Spinal cord (tissue), 10 donors: ENCODE measurements at places on chromosomes 6 and 20. TPM values are rescaled to one million over a fixed set of nuclear protein-coding genes. Genes with fewer than 3 reads are reported as not detected.

MROH8 gene
- total RNA-seq, result 4.8 TPM

C6orf163 gene
- total RNA-seq, result 6.5 TPM

EPHA7 gene
- total RNA-seq, result 69.3 TPM

IPCEF1 gene
- 9.4 TPM for total RNA-seq

HLA-DRA gene
- total RNA-seq, result 90.1 TPM

FOXF2 gene
- 1.7 TPM for total RNA-seq

TREML2 gene
- 0.11 TPM for total RNA-seq

BPIFA3 gene
- total RNA-seq, result not detected

SEL1L2 gene
- not detected for total RNA-seq

THEMIS gene
- total RNA-seq, result 0.06 TPM

WDR27 gene
- 38.3 TPM for total RNA-seq

NKAPL gene
- 1.8 TPM for total RNA-seq

CAGE1 gene
- total RNA-seq, result 0.10 TPM

PRSS16 gene
- total RNA-seq, result 0.11 TPM

TBC1D7 gene
- total RNA-seq, result 26.2 TPM

OR2H2 gene
- total RNA-seq, result not detected

MEI4 gene
- total RNA-seq, result 1.7 TPM

FAM229B gene
- 102 TPM for total RNA-seq

SAPCD1 gene
- 3.4 TPM for total RNA-seq

CALHM5 gene
- total RNA-seq, result 4.5 TPM

GPLD1 gene
- 7.7 TPM for total RNA-seq

NRN1 gene
- 27.4 TPM for total RNA-seq

DSP gene
- total RNA-seq, result 76.9 TPM

LY6G6D gene
- total RNA-seq, result 1.1 TPM
